Right kidney (tissue), 9 donors: ENCODE measurements at places on chromosomes 5 and 9.

- no peak for DNase-seq
Observed at GRCh38 chr9:14061936-14062585, 251.9 kb downstream of the NFIB start.

- DNase-seq, result no peak
Observed at GRCh38 chr5:136114414-136115125, 18.1 kb upstream of the SMAD5 start.

DNA sequence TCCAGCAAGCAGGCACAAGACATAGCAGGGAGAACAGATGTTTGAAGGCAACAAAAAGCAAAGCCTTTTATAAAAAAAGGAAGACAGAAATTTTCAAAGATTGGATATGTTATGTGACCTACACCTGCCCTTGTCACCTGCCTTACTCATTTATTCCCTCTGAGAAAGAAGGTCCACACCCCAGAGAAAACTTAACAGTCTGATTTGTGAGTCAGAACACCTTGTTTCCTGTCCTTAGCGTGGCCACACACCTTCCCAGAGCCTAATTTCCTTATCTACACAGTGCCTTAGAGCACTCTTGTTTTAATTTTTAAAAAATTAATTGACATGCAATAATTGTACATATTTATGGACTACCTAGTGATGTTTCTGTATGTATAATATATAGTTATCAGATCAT lies 419.0 kb upstream of the DAB2 start:
- no peak for DNase-seq

DNA sequence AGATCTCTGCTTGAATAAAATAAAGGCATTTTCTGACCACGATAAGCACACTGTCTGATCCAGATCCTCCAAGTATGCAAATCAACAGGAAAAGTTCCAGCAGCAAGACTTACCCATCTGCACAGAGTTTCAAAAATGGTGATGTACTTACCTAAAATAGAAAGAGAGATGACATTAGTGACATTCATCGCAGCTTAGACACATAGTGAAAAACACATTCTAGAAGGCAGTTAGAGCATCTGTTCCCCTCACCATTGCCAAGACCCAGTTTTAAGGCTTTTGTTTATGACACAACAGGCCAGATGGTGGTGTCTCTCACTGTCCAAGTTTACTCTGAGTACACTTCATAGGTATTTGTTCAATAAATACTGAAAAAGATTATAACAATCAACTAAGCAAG lies 207.7 kb downstream of the PDE4D start:
- no peak for DNase-seq

DNA sequence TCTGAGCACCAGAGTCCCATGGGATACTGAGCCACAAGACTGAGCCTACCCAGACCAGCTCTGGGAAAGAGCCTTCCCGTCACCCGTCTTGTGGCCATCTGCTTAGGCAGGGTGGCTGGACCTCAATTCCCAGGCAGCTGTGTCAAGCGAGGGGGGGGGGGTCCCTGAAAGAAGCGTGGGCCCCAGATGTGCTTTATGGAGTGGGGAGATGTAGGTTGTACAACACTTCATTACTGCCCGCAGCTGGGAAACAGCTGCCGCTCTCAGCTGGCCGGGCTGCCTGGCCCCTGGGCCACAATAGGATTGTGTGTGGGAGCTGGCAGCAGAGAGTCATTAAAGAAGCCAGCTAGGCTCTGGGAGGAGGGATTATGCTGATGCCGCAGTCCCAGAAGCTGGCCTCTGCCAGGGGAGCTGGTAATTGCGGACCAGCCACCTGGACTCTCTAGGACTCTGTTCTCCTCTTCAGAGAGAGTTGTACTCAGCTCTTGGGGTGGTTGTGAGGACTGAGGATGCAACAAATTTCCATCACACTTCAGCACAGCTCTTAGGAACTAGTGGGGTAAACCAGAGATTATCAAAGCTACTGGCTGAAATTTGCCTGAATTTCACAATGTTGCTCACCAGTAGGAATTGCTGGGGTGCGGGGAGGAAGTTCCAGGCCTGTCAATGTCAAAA lies 145.4 kb downstream of the GADD45G start:
- peak; percentile 53 for DNase-seq
